NCI-H1417 (cell line): ENCODE measurements at places on chromosomes 5 and 9.

DNA sequence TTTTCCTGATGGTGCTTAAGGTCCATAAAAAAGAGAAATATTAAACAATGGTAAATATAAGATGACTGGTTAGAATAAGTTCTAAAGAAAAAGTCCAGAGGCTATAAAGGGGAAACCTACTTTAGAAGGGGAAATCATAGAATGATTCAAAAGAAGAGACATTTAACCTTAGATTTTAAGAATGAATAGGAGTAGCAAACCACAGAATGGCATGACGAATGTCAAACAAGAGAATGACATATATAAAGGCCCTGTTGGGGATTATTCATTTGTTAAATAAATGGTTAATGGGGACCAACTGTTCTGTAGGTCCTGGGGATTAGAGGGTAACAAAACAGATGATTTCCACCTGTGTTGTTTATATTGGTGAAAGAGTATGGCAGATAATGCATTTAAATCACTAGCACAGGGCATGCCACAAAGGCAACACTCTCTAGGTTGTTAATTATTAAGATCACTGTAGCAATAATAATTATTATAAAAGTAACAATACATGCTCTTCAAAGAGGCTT, 495.2 kb upstream of the GRIA1 start:
- DNase-seq = no peak

- DNase-seq = no peak
These were observed 685 bp upstream of the NIPSNAP3A start for GRCh38 chr9:104746798-104747197.

- no peak for DNase-seq
These were observed 29.1 kb upstream of the MEIKIN start for GRCh38 chr5:131974622-131974955.

DNA sequence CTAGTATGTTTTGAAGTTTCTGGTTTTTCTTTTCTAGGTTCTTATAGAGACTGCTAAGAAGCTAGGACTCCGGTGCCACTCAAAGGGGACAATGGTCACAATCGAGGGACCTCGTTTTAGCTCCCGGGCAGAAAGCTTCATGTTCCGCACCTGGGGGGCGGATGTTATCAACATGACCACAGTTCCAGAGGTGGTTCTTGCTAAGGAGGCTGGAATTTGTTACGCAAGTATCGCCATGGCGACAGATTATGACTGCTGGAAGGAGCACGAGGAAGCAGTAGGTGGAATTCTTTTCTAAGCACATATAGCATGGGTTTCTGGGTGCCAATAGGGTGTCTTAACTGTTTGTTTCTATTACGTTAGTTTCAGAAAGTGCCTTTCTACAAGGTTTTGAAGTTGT, 52.2 kb downstream of the MTAP start:
- no peak for DNase-seq

GRCh38 chr9:91802391-91802790, 147.6 kb downstream of the ROR2 start:
- DNase-seq = no peak

DNA sequence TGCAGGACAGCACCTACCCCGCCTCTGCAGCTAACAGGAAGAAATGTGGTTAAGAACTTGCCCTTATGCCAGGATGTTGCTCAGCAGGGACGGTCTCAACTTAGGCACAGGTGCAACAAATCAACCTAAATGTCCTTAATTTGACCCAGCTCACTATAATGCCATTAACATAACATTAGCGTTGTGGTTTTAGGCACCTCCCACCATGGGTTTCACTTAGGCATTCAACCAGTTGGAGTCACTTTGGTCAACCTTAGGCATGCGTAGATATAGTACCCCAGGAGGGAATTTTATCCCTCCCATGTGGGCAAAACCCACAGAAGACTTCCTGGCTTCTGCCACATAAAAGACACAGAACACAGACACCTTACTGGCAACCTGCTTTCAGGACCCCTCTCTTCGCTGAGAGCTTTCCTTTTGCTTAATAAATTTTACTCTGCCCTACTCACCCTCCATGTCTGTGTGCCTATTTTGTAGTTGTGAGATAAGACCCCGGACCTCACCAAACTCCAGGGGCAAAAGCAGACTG, 8.7 kb upstream of the ERAP1 start:
- no peak for DNase-seq

GRCh38 chr5:3740546-3741373, 145.1 kb downstream of the IRX1 start:
- DNase-seq = no peak

- no peak for DNase-seq
These were observed 378.3 kb upstream of the WWC1 start for GRCh38 chr5:167912941-167913665.

DNA sequence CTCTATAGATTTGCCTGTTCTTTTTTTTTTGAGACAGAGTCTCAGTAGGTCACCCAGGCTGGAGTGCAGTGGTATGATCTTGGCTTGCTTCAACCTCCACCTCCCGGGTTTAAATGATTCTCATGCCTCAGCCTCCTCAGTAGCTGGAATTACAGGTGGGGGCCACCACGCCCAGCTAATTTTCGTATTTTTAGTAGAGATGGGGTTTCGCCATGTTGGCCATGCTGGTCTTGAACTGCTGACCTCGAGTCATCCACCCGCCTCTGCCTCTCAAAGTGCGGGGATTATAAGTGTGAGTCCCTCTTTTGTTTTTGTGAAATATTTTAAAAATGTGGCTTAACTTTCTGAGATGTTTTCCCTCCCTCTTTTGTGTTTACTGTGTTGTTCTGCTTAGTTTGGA, 29.2 kb downstream of the HSPA4 start:
- DNase-seq = no peak

DNA sequence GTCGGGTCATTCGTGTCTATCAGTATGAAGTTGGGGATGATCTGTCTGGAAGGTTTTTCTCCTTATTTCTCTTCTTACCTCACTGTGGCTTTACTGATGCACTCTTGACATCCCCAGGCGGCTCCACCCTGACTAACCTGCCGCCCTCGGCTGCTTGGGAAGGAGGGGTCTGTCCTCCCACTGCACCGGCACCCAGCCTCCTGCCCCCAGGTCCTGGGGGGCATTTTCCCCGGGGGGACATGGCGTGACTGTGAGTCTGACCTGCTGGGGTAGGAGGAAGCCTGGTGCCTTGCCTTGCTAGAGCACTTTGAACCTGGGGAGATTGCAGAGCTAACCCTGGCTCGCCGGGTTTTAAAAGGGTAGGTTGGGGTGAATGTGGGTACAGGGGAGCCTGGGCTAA, 27.5 kb downstream of the DYNC2I2 start:
- no peak for DNase-seq

DNA sequence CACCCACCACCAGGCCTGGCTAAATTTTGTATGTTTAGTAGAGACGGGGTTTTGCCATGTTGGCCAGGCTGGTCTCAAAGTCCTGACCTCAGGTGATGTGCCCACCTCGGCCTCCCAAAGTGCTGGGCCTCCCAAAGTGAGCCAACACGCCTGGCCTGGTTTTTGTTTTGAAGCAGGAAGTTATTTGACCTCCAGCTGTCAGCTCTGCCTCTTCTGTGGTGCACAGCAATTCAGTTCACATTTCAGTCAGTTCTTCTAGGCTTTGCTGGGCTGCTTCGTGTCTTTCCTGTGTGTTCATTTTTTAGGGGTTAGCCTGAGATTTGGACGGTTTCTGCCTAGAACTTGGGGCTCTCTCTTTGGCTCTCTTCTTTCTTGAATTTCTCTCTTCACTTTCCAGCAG, 8.9 kb downstream of the LCN1 start:
- DNase-seq = no peak

GRCh38 chr5:132662925-132663770, 5.2 kb downstream of the IL13 start:
- DNase-seq = no peak

GRCh38 chr5:139460455-139460854, 2.1 kb downstream of the ECSCR start:
- DNase-seq = no peak

DNA sequence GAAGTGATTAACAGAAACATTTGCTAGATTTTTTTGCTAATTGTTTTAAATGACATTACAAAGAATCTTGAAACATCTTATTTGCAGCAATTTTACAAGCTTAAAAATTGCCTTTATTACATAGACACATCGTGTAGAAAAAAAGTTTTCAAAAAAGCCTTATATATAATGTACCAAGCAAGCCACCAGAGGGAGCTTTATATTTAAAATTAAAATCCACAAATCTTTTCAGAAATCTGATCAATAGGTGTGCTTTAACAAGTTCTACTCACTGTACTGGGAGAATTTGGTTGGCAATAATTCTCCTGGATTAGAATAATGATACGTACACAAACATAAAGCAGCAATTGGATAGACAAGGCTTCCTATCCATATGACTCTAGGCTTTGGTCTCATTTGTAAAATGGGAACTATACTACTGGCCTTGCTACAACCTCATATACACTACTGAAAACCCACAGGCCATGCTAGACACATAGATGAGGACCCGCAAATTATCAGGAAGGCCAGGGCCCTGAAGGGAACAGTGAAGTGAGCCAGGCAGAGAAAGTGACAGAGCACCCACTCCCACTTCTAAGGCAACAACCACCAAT, 4.8 kb downstream of the PSMB7 start:
- DNase-seq = no peak

DNA sequence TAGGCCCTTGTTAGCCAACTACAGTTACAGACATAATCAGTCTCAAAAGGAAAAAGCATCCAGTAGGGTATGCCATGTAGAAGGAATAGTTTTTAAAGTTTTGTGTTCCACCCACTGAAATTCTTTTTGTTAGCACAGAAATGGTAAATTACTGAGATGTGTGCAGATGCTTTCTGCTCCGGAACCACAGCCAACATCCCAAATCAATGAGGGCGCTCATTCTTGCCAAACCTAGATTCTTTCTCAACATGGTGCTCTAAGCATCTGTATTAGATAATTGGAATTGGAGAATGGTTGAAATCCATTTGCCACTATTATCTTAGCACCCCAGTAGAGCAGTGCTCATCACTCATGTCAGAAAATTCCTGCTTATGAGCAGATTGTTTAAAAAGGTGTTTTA, 127.8 kb downstream of the SEC61B start:
- no peak for DNase-seq

DNA sequence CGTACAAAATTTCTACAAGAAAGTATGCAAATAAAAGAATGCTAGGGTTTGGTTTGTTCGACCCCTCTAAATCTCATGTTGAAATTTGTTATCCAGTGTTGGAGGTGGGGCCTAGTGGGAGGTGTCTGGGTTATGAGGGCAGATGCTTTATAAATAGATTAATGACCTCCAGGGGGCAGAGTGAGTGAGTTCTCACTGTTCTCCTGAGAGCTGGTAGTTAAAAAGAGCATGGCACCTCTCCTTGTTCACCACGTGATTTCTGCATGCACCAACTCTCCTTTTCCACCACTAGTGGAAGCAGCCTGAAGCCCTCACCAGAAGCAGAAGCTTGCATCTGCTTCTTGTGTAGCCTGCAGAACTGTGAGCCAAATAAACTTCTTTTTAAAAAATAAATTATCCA, 50.4 kb upstream of the FAM170A start:
- DNase-seq = peak; percentile 4

GRCh38 chr5:122929001-122929400, 83.6 kb downstream of the SNX24 start:
- DNase-seq = no peak

- DNase-seq = peak; percentile 11
These were observed 569.8 kb downstream of the CTNND2 start for GRCh38 chr5:11334404-11334803.

- DNase-seq = no peak
These were observed 47.2 kb upstream of the KCNMB1 start for GRCh38 chr5:170436335-170436734.

GRCh38 chr9:91771864-91772263, 178.2 kb downstream of the ROR2 start:
- DNase-seq = no peak

- no peak for DNase-seq
These were observed 287.0 kb downstream of the PIK3R1 start for GRCh38 chr5:68502531-68502930.

DNA sequence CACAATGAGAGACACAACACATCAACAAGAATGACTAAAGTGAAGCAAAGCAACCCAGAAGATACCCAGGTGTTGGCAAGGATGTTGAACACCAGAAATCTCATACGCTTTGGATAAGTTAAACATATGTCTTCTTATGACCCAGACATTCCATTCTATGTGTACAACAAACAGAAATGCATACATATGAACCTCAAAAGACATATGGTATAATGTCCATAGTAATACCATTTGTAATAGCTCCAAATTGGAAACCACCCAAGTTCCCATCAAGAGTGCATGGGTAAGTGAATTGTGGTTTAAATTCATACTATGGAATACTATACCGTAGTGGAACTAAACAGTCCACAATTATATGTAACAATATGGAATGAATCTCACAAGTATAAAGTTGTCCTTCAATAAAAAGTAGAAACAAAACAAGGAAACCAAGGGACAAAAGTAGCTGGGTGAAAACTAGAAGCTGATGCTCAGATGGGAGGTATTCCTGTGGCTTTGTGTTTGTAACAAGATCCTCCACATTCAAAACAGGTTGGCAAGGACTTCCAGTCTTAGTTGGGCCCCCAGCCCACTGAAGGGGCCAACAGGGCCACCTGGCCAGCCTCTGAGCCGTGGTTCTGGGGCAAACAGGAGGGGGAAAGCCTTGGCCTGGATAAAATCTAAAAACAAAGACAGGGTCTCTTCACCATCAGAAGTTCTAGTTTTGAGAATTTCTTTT, 171.8 kb upstream of the PITX1 start:
- DNase-seq = no peak

DNA sequence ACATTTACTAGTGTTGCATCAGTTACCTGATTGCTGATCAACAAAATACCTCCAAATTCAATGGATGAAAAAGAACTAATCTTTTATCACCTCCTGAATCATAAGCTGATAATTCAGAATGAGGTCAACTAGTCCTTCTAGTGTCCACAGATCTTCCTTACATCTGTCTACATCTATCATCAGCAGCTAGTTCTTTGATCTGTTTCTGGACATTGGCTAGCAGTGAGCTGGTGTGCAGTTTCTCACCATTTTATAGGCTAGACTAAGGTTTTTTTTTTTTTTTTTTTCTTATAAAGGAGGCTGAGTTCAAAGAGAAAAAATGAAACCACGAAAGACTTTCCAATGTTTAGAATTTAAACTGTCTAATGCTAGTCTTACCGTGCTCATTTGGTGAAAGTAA, 534.3 kb upstream of the ST8SIA4 start:
- DNase-seq = no peak

DNA sequence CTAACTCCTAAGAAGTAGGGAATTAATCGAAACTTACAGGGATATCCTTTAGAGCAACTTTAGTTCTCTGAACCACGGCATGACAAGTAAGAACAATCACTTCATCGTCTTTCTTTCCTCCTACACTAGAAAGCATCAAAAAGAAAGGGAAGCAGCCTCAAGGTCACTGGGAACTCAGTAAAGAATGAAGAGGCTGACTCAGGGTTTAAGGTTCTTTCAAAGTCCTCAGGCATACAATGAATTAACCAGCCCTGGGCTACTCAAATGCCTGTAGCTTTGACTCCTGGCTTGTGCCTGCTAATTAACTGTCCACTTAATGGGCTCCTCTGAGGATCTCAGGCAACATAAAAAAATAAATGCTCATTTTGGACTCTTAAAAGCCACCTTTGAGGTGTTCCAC, 102.0 kb downstream of the TRIM32 start:
- no peak for DNase-seq
